CD4-positive, alpha-beta T cell (primary cell): ENCODE measurements at places on chromosomes 6 and 20. TPM values are rescaled to one million over a fixed set of nuclear protein-coding genes. Genes with fewer than 3 reads are reported as not detected.

DNA sequence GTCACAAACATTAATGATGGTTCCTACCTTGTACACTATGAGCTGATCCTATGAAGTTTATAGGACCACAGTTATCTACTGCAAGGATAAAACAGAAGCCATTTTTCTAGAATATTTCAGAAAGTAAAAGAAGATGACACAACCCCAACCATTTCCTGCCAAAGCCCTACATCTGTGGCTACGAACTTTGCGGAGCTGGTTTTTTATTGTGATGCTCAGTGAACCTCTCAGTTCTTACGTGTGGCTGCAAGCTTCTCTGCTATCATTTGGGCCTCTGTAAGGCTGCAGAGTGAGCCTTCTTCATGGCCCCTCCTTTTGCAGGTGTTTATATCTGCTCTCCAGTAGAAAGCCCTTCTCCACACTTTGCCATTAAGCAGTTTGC lies 17.8 kb upstream of the TAGAP start:
- peak; percentile 46 for DNase-seq

- DNase-seq: no peak
Observed at GRCh38 chr6:32554116-32554965, 24.3 kb upstream of the HLA-DRB5 start.

DNA sequence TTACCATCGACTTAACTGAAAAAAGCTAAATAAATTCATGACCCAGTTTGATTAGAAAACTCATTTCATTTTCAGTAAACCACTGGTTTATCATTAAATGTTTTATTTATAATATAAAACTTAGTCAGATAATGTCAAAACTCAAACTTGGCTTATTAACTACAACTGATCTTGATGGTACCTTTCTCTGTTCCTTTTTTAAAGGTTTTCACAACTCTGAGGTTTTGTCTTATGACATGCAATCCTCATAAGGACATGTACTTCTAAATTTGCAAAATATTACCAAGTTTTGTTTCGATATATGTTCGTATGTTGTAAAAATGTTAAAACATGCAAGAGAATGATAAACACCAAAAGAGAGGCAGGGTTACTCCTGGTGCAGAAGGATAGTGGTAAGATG lies 82.5 kb upstream of the PDE10A start:
- no peak for DNase-seq

GRCh38 chr20:64079273-64080012 lies at the start of gene RGS19:
RGS19 (minus strand) TSS chr20:64079518; CDS start chr20:64076886, 2,632 bp downstream.
- DNase-seq: peak; percentile 53

GRCh38 chr6:110002676-110003075 lies 24.6 kb downstream of the GPR6 start:
- no peak for DNase-seq

DNA sequence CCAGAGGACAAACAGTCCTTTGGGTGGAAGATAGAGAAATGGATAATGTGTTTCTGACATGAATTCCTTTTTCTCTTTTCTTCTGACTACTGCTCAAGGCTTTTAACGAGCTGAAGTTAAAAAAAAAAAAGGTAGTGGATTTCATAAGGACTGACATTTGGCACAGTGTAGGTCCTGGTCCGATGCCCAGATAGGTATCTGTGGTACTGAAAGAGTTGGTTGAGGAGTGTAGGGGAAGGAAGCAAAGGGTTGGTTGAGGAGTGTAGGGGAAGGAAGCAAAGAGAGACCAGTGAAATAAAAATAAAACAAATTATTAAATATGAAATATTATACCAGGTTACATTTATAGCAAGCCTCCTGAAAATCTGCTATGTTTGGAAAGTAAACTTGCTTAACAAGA lies 11.8 kb downstream of the UTRN start:
- DNase-seq: no peak

DNA sequence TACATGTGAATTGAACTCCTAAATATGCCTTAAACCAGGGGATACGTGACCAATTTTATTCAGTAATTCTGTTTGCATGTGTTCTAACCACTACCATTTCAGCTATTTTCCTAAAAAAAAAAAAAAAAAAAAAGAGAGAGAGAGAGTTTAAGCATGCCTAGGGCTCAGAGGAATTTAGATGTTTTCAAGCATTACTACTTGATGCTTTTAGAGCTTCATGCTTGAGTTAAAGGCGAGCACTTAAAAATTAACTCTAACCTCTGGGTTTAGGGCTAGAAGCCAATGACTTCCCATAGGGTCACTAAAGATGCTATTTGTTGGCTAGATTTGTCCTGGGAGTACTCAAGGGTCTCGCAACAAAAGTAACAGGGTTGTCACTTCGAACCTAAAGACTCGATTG lies 217.7 kb downstream of the ATXN1 start:
- DNase-seq: no peak

DNA sequence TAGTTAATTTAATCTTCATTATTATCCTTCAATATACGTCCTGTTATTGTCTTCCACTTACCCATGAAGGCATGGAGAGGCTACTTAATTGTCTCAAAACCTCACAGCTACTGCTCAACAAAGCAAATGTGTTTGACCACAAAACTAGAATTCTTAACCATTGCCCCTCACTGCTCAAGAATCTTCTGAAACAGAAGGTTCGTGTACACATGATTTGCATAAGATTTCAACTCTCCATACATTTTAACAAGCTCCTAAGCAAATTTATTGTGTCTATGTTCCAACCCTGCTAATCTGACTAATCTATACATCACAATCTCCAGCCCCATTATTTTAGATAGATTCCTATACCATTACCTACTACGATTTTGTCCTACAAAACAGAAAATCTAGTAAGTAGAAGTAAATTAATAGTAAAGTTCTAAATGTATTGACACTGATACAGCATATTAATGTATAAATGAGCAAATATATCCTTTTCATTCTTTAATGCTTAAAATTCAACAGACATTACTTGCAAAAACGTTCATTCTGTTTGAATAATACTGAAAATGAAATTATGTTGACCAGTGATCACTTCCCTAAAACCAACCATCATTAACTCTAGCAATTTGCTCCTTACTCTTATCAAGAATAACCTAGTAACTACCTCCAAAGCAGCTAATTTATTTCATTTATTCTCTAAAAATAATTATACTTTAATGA lies 89.7 kb upstream of the RNF217 start:
- DNase-seq: no peak

- no peak for DNase-seq
Observed at GRCh38 chr6:28816909-28817807, 106.6 kb downstream of the TRIM27 start.

GRCh38 chr6:119493980-119494379 lies 144.4 kb upstream of the MAN1A1 start:
- DNase-seq: no peak

Gene TTLL9
- not detected for total RNA-seq

Gene LPA
- not detected for total RNA-seq

Gene MOCS1
- total RNA-seq: 2.0 TPM
